Gastroesophageal sphincter (tissue), 4 donors: ENCODE measurements at places on chromosomes 13 and 19. TPM values are rescaled to one million over a fixed set of nuclear protein-coding genes. Genes with fewer than 3 reads are reported as not detected.

DNA sequence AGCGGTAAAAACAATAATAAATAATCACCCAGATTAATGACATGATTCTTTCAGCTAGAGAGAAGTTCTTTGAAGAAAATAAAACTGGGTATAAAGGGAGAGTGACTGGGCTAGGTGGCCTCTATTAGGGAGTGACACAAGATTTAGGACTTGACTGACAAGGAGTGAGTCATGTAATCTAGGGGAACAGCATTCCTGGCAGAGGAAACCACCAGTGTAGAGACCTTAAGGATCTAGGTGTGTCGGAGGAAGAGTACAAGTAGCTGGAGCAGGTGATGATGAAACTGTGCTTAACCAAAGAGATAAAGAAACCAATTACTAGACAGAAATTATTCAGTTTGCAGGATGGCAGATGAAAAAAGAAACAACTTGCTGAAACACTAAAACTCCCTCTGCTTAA, 248.0 kb downstream of the RFC3 start:
- no peak for ATAC-seq

DNA sequence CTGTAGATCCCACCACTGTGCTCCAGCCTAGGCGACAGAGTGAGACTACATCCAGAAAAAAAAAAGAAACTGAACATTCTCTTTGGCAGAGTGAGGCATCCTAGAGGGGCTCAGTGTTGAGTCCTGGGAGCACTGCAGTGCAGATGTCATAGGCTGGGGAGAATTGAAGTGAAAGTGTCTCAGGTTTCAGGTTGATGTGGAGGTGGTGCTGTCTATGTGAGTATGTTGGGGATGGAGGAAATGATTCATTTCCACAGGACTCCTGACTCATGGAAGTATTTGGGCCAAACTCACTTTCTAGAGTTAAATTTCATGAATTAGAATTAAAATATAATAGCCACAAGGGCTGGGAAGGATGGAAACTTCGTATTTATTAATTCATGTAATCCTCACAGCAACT, 134.4 kb upstream of the TSC22D1 start:
- no peak for ATAC-seq

GRCh38 chr13:30376426-30377311, 45.6 kb upstream of the UBE2L5 start:
- no peak for ATAC-seq

- ATAC-seq: no peak
Measured at GRCh38 chr13:35530581-35530980, 54.1 kb upstream of the MAB21L1 start.

DNA sequence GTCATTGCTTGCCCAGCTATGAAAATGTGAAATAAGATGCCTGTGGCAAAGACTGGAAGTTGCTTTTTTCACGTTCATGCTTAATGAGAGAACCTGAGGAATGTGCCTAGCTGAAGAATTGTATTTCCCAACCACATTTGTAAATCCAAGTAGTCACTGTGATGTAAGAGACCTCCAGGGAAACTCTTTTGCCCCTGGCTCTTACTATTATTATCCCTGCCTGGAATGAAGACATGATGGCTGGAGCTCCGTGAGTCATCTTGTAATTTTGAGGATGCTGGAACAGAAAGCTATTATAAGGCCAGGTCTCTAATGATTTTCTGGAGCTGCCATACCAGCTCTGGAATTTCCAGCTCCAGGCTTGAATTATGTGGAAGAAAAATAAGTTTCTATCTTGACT, 894.3 kb downstream of the DIAPH3 start:
- ATAC-seq: no peak

- no peak for ATAC-seq
Measured at GRCh38 chr13:64505336-64505910, 2724.7 kb downstream of the PCDH9 start.

DNA sequence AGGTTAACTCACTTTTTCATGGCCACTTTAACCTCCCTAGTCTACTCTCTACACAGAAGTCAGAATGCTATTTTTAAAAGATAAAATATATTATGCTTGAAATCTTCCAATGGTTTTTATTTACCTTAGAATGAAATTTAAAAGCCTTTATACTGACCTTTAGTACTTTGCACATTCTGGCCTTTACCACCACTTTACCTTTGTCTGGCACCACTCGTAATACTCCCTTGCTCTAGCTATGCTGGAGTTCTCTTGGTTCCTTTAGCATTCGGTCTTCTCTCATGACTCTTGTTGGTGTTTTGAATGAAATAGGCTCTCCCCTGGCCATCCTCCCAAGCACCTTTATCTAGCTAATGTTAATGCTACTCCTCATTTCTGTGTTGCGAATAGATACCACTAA, 310.8 kb downstream of the GPC5 start:
- ATAC-seq: no peak

- peak; percentile 90 for ATAC-seq
Measured at GRCh38 chr19:53537521-53538377, at the start of gene ZNF331. Gene ZNF331 (plus strand): TSS chr19:53538145. CDS start chr19:53569377, 31,232 bp downstream.

DNA sequence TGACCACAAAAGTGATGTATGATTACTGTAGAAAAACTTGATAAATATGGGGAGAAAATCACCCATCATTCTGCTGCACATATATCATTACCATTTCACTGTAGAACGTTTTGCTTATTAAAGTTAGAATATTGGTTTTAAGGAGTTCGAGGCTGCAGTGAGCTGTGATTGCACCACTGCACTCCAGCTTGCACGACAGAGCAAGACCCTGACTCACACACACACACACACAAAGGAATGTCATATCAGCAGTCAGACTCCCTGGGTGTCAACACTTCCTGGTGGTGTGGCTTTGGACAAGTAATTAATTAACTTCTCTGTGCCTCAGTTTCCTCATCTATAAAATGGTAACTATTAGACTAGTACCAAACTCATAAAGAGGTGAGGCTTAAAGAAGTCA, 11.3 kb upstream of the PNMA8A start:
- no peak for ATAC-seq

GRCh38 chr13:24119626-24120508, 40.7 kb upstream of the SPATA13 start:
- no peak for ATAC-seq

DNA sequence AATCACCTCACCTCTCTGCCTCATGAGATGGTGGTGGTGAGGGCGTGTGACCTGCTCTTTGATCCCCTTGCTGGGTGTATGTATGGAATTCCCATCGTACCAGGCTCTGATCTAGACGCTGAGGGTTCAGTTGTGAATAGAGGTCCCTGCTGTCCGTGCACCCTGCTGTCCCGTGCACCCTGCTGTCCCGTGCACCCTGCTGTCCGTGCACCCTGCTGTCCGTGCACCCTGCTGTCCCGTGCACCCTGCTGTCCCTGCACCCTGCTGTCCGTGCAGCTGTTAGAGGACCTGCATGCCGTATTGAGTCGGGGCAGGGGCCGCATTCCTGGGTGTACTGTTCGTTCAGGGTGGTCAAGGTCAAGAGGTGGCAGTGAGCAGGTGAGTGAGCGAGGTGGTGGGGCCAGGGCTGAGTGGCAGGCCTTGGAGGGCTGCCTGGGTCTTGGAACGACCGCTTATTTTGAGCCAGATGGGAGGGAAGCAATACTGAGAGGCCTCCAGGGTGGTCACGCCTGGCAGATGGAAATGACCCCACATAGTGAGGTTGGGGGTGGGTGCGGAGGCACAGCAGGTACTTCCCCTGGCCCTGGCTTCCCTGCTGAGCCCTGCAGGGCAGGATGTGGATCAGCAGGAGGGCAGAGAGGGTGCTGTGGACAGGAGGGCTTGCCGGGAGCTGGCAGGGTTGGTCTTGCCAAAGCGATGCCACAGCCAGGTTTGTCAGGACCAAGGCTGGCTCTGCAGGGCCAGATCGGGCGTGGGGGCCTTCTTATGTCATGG, 4.6 kb upstream of the EPN1 start:
- no peak for ATAC-seq

DNA sequence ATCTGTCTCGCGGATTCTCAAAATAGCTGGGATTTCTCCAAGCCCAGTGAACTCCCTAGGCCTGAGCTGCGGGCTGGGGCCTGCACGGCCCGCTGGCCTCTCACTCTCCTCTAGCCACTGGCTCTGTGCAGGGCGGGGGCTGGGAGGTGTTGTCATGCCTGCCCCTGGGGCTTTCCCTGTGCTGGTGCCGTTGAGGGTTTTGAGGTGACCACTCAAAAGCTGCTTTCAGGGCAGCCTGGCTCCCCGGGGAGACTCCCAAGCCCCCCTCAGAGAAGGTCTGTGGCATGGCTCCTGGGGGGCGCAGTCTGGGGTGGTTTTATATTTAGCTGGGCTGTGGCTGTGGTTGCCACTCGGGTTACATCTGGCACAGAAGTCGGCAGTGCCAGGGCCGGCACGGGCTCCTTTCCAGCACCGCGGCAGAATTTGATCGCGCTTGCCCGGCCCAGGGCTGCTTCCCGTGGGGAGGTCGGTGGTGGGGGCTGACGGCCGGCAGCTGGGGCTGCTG, 10.0 kb downstream of the NDUFB7 start:
- ATAC-seq: no peak

GRCh38 chr19:48613024-48613851, 1.6 kb downstream of the FAM83E start:
- ATAC-seq: no peak

DNA sequence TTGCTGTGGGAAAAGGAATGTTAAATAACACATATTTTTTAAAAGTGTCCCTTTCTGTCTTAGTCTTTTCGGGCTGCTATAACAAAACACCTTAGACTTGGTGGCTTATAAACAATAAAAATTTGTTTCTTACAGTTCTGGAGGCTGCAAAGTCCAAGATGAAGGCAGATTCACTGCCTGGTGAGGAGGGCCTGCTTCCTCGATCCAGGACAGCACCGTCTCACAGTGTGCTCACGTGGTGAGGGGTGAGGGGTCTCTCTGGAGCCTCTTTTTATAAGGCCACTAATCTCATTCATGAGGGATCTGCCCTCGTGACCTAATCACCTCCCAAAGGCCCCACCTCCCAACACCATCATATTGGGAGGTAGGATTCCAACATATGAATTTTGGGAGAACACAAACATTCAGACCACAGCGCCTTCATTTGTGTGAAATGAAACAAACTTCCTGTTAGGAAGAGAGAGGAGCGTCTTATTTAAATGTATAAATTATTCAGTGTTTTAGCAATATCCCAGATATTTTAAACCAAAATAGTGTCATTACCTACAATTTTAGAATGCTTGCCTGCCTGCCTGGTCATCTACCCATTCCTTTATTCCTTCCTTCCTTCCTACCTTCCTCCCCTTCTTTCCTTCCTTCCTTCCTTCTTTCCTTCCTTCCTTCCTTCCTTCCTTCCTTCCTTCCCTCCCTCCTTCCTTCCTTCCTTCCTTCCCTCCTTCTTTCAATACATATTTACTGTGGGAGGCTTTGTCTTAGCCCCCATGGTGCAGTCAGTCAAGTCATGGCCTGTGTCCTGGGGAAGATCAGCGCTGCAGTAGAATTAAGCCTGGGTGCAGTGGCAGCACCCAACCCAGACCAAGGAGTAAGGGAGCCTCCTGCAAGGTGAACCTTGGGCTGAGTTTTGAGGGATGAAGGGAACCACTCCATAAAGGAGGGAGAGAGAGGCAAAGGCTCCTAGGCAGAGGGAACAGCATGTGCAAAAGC, 84.2 kb downstream of the TEX26 start:
- ATAC-seq: no peak

- ATAC-seq: no peak
Measured at GRCh38 chr19:13718733-13719132, 45.6 kb upstream of the MRI1 start.

DNA sequence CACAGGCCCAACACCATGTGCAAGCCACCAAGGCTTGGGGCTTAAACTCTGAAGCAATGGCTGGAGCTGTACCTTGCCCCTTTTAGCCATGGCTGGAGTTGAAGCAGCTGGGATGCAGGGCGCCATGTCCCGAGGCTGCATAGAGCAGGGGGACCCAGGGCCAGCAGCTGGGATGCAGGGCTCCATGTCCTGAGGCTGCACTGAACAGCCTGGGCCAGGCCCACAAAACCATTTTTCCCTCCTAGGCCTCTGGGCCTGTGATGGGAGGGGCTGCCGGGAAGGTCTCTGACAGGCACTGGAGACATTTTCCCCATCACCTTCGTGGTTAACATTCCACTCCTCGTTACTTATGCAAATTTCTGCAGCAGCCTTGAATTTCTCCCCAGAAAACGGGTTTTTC, 10.8 kb downstream of the TRAPPC2B start:
- no peak for ATAC-seq

GRCh38 chr13:112103961-112104880, 37.3 kb downstream of the SOX1 start:
- ATAC-seq: no peak

DNA sequence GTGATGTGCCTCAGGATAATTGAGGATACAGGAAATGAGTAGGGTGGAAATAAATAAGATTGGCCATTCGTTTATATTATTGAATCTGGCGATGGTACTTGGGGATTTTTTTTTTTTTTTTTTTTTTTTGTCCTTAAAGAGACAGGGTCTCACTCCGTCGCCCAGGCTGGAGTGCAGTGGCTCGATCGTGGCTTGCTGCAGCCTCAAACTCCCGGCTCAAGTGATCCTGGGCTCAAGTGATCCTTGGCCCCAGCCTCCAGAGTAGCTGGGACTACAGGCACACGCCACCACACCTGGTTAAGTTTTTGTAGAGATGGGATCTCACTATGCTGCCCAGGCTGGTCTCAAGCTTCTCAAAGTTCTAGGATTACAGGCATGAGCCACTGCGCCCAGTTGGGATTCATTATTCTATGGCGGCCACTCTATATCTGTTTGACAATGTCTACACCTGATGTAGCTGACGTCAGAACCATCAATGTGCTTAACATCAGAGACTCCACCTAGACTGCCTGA, 2.7 kb upstream of the MAMSTR start:
- no peak for ATAC-seq

- no peak for ATAC-seq
Measured at GRCh38 chr19:38837656-38838121, 6.1 kb upstream of the ECH1 start.

- no peak for ATAC-seq
Measured at GRCh38 chr19:50952910-50953309, at the start of gene KLK5. Gene KLK5 (minus strand): TSS chr19:50953038. CDS start chr19:50952657, 381 bp downstream.

DNA sequence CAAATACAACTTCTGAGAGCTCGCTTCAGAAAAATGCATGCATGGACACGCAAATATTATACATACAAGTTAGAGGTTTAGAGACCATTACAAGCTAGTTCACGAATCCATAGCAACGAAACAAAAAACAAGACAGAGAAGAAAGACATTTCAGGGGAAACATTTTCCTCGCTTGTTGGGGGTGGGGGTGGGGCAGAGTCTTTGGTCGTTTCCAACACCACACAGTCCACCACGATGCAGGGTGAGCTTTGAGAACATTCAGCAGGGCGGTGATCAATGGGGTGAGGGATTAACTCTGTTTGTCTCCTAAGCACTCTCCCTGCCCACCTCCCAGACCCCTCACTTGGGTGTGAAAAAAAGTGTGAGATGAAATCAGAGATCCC, 651 bp downstream of the OXGR1 start:
- ATAC-seq: no peak

Gene OR7G3
- total RNA-seq: not detected

Gene IGSF23
- total RNA-seq: not detected

Gene ZNF709
- total RNA-seq: 3.2 TPM

Gene SIGLECL1
- total RNA-seq: not detected

Gene KLK15
- total RNA-seq: not detected

Gene SGCG
- total RNA-seq: 1.6 TPM

Gene RGL3
- total RNA-seq: 0.25 TPM

Gene SERP2
- 14.5 TPM for total RNA-seq

Gene ZNF667
- total RNA-seq: 3.9 TPM

Gene SRRM5
- not detected for total RNA-seq

Gene DLL3
- total RNA-seq: not detected

Gene SIGLEC8
- total RNA-seq: 1.4 TPM

Gene CEACAM3
- 0.54 TPM for total RNA-seq

Gene PNMA8B
- total RNA-seq: 1.2 TPM

Gene ZNF547
- total RNA-seq: 1.8 TPM
